NCI-H226 (cell line): ENCODE measurements at places on chromosomes 7 and 10.

GRCh38 chr7:144594580-144594979 lies 191.1 kb upstream of the NOBOX start:
- DNase-seq: no peak

DNA sequence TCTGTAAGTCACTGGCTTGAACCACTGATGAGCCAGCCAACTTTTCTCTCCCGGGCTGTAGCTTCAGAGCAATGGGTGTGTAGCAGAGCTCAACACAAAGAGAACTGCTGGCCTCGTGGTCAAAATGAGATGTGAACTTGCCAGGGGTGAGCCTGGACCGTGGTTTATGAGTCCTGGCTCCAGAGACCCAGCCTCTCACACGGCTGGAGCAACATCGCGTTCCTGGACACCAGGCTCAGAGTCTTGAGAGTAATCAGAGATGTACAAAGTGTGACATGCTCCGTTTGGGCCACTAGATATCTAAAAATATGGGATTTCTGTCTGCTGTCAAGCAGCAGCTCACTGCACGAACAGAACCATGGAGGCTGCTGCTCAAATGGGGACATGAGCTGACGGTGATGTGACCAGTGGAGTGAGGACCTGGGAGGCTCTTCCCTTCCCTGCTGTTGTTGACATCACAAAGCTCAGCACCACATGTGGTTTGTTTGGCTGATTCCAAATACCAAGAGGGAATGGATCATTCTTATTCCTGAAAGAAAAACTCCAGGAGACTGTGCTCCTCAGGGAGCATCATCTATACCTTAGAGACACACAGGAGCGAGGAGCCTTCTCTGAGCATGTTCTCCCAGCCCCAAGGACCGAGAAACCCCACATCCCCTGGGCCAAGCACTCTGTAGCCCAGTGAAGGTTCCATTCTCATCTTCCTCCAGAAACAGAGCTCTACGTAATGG lies 9.2 kb upstream of the SVIL start:
- DNase-seq: no peak

GRCh38 chr7:48441848-48442492 lies 270.7 kb downstream of the ABCA13 start:
- DNase-seq: no peak

- no peak for DNase-seq
Observed at GRCh38 chr7:37061849-37062559, 337.7 kb upstream of the AOAH start.

GRCh38 chr7:90173127-90173844 lies 19.0 kb downstream of the STEAP1 start:
- no peak for DNase-seq

DNA sequence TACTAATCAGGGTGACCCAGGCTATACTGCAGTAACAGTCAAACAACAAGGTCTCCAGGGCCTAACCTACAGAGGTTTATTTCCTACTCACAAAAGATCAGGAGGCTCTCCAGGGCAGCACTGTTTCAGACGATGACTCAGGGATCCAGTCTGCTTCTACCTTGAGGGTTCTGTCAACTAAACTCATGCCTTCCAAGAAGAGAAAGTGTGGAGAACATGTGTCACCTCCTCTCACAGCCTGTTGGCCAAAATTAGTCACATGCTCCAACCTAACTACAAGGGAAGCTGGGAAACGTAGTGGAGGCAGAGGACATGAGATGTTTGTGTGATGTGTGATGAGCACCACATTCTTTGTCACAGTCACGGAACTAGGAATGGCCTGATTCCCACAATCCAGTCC lies 14.7 kb upstream of the INA start:
- no peak for DNase-seq

- DNase-seq: no peak
Observed at GRCh38 chr7:100896732-100897608, 1.3 kb upstream of the ACHE start.

- no peak for DNase-seq
Observed at GRCh38 chr7:17056491-17057142, 174.8 kb upstream of the AGR3 start.

DNA sequence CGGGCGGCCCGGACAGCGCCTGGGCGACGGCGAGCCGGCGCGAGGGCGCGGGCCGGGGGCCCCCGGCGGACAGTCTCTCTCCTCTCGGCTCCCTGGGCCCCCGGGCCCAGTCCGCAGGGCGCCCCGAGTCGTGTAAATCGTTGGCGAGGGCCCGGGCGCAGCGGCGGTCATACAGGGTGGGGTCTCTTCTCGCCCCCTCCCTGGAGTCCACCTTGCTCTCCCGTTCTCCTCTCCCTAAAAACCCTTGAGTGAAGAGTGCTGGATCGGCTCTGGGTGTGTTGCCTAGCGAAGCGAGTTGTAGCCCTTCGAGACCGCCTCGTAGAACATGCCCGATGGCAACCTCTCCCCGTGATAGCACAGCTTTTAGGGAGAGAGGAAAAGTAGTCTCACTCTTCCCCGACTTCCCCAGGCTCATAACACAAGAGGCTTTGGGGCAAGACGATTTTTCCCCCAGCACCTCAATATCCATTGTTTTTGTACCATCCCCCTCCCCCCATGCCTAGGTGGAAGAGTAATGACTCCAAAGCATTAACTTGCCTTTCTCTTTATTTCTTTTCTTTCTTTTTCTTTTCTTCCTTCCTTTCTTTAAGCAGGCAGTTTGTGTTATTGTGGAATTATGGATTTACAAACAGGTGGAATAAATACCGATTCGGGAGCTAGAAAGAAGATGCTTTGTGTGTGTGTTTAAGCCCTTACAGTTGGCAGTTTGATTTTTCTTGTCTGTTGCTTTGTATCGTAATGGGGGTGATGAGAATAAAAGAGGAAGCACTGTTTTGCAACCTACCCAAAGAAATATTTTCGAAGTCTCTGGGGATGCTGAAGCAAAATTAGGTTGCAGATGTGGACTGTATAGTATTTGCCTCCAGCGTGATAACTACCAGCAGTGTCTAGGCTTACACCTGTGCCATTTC lies 822 bp downstream of the SHOC2 start:
- DNase-seq: peak; percentile 43

GRCh38 chr10:31648966-31649365 lies 279.7 kb downstream of the ARHGAP12 start:
- no peak for DNase-seq

DNA sequence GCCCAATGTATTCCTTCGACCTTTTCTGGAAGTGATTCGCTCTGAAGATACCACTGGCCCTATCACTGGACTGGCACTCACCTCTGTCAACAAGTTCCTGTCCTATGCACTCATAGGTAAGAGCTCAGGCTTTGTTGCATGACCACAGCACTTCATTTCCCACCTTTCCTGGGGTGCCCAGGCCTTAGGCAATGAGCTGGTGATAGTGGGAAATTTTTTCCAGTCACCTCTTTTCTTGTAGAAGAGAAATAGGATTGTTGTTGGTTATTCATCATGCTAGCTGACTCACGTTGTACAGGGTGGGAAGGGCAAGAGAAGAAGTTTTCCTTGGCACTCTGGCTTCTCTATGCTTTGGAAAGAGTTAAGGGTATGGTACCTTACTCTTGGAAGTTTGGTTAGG lies 51.4 kb upstream of the NFKB2 start:
- DNase-seq: peak; percentile 83

GRCh38 chr7:99146979-99147378 lies 3.1 kb upstream of the SMURF1 start:
- DNase-seq: no peak

GRCh38 chr10:51502124-51502523 lies 197.3 kb downstream of the CSTF2T start:
- no peak for DNase-seq

DNA sequence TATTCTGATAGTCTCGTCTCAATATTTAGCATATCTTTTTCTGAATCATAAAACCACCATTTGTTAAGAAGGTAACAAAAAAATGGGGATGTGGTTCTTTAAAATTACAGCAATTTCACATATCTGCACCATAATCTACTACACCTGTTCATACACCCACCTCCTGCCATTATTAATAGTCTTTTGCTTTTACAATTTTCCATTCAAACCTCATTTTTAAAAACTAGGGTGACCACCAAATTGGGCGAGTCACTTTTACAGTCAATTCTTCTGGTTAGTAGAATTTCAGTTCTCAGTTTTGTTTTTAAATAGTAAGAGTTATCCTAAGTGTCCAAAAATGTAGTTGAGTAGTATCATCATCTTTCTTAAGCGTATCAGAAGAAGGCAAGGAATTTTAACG lies 48.4 kb upstream of the GSAP start:
- DNase-seq: no peak

DNA sequence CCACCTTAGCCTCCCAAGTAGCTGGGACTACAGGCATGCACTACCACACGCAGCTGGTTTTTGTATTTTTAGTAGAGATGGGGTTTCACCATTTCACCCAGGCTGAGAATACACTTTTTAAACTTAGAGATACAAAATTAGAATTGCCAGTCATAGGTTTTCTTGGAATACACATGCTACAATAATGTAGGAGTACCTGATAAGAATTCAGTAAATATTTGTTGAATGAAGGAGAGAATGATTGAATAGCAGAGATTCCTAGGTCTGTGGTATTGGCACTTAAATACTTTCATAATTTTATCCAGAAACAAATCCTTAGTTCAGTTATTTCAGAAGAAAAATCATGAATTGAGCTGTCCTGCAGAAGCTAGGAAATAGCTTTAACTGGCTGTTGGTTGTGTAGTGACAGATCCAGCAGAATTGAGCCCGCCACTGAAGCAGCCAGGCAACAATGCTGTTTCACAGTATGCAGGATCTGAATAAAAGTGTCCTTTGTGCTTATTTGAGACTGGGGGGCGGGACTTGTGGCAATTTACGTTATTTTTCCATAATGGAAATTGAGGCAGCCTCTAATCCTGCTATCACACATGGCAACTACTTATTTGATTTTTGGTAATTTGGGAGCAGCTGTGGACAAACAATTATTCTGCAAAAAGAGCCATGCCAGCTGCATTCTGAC lies 31.5 kb downstream of the NRF1 start:
- DNase-seq: no peak

DNA sequence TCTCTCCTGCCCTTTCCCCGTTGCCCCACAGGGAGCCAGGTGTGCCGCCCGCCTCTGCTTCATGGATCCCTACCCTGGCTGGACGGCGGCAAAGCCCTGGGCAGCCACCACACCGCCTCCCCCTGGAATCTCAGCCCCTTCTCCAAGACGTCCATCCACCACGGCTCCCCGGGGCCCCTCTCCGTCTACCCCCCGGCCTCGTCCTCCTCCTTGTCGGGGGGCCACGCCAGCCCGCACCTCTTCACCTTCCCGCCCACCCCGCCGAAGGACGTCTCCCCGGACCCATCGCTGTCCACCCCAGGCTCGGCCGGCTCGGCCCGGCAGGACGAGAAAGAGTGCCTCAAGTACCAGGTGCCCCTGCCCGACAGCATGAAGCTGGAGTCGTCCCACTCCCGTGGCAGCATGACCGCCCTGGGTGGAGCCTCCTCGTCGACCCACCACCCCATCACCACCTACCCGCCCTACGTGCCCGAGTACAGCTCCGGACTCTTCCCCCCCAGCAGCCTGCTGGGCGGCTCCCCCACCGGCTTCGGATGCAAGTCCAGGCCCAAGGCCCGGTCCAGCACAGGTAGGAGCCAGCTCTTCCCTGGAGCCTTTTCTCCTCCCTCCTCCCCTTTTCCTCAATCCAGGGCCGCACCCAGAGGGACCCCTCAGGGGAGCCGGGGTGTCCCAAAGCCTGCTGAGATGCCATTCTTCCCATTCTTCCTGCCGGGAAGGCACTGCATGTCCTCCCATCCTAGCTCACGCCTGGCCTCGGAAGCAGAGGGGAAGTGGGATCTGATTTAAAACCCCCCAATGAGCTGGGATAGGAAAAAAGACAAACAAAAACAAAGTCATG lies 4.0 kb downstream of the GATA3 start:
- no peak for DNase-seq

- no peak for DNase-seq
Observed at GRCh38 chr10:103849212-103849877, 6.0 kb downstream of the SH3PXD2A start.

DNA sequence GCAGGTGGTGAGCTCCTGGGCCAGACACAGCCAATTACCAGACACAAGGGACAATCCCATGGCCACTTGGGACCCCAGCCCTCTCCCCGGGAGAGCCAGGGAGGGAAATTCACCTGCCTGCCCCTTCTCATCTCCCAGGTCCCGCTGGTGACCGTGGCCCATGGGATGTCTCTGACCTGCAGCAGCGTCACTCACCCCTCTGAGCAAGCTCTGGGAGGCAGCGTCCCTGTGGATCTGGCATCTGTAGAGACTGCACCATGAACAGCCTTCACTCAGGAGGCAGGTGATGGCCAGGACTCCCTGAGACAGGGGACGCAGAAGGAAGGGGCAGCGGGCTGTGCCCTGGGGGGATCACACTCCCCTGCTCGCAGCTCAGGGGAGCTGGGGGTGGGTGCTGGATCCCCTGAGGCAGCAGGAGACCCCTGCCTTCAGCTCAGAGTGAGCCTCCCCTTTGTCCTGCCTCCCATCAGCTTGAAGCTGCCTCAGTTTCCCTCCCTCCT lies 90.8 kb downstream of the FOXL3 start:
- no peak for DNase-seq
